Choroid plexus epithelial cell (primary cell): ENCODE measurements at places on chromosomes 3 and 15.

GRCh38 chr15:84736375-84736774 is 12.0 kb upstream of the ZNF592 start:
- DNase-seq, result no peak

DNA sequence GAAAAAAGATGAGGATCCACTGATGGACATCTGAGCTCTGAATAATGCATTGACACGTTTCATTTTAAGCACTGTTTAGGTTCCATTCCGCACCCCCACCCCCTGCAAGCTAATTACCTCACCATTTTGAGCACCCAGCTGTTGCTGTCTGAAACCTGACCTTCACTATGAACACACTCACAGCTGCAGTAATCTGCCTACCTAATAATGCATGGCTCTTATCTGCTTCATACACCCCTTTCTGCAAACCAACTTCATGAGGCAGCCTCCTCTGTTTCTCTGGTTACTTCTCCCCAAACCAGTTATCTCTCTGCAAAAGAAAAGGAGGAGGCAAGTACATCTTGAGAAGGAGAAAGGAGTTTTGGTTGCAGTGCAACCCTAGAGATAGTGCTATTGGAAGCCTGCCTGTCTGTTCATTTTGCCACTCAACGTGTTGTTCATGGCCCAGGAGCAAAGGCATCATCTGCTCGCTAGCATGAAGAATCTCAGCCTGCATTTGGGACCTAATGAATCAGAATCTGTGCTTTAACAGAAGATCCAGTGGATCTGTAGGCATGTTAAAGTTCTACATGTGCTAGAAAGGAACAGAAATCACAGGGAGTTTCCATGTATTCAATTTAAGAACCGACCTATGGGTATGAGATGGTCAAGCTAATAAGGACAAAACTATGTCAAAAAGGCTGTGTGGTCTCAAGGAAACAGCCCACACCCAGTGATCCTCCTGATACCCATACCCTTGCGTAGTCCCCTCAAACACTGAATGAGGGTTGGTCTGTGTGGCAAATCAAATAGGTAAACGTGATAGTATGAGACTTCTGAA is 87.2 kb downstream of the MB21D2 start:
- peak; percentile 51 for DNase-seq

GRCh38 chr3:149095487-149095886 is 9.2 kb upstream of the HLTF start:
- no peak for DNase-seq

- no peak for DNase-seq
These were observed 7.3 kb downstream of the VGLL4 start for GRCh38 chr3:11636394-11636770.

- peak; percentile 79 for DNase-seq
These were observed 39.2 kb upstream of the POLR2M start for GRCh38 chr15:57667171-57667849.

DNA sequence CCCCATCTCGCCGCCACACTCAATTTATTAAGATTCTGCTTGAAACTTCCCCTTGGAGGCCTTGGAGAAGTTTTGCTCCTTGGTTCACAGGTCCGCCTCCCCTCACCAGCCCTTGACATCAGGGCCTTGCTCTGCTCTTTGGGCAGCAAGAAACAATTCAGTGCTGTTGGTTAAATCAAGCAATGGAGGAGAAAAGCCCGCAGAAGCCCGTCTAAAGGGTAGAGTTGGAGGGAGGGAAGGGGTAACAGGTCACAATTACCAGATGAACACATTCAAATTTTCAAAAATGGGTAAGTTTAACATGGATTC is 429 bp downstream of the PARP9 start:
- DNase-seq, result no peak

DNA sequence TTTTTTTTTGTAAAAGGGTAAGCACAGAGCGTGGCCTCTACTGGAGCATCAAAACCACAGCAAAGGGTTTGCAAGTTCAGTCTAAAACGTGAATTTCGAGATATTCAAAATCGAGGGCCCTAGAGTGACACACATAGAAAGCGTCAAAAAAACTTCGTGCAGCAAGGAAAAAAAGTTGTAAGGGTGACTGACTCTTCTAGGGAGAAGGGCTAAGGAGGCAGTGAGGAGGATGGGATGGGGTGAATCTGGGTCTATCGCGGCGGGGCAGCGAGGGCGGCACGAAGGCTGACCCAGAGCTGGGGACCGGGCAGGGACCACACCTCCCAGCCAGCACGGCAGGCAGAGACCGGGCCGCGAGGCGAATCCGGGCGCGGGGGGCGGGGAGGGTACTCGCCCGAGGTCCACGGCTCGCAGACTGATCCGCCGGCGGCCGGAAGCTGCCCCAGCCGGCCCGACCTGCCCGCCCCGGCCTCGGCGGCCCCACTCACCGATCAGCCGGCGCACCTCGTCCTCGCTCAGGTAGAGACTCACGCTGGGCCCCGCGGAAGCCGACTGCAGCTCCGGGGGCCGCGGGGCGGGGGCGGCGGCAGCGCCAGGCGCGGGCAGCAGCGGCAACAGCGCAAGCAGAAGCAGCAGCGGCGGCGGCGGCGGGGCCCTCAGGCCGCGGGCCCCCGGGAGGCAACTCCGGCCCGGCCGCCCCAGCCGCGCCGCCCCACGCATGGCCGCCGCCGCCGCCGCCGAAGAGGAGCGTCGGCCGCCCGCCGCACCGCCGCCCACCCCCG is 533 bp downstream of the RYK start:
- peak; percentile 21 for DNase-seq

- peak; percentile 55 for DNase-seq
These were observed 52.8 kb downstream of the PLXNA1 start for GRCh38 chr3:127035677-127036076.

DNA sequence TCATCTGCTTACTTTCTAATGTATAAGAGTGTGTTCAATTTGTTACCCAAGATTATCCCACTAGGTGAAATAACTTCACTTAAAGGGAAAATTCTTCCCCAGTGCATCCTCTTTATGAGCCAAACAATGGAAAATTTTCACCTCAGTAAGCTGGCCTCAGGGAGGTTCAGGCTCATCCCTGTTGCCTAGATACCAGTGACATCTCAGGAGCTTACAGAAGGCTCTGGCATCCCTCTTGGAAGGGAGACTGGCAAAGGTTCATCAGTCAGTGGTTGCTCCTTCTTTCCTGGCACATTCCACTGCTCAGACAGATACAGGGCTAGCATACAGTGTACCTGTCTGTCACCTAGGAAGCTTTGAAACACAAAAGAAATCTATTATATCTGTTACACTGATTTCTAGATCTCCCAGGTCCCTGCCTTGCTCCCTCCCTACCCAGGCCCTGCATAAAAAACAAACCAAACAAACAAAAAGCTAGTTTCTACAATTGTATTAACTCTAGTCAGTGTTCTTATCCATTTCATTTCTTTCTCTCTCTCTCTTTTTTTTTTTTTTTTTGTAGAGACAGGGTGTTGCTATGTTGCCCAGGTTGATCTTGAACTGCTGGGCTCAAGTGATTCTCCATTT is 1.7 kb downstream of the IP6K2 start:
- DNase-seq, result peak; percentile 72

- no peak for DNase-seq
These were observed 128.4 kb upstream of the SMAD3 start for GRCh38 chr15:66936861-66937582.

DNA sequence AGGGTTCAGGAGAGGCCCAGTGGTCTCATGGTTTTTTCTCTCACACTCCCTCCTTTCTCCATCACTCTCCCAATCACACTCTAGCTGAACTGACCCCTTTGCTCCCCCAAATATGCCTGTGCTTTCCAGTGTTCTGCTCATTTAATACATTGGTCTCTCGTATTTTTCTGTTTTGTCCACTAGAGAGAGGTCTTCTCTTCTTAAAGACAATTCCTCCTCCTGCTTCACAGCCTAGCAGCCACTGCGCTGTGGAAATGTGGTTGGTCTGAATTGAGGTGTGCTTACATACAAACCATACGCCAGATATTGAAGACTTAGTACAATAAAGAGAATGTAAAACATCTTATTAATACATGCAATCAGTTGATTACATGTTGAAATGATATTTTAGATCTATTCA is 60.6 kb upstream of the XCR1 start:
- peak; percentile 85 for DNase-seq

- no peak for DNase-seq
These were observed 127.4 kb downstream of the WDR76 start for GRCh38 chr15:43954181-43954621.

DNA sequence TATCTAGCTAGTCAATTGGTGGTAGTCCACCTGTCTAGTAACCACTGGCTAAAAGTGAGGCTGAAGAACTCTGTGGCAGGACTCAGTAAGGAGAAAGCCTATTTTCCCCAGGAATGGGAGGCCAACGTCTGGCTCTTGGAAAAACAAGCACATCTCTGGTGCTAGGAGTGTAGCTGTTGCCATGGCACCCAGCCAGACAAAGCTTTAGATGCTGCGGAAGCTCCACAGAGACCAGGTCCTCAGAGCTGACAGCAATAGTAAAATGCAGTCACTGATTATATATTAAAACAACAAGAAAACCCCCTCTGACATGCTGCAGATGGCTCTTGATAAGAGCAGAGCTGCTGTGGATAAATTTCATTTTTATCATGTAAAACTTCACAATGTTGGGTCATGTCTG is 124.9 kb upstream of the STRIT1 start:
- peak; percentile 3 for DNase-seq

- DNase-seq, result peak; percentile 84
These were observed 317.5 kb downstream of the GBE1 start for GRCh38 chr3:81443958-81444357.

DNA sequence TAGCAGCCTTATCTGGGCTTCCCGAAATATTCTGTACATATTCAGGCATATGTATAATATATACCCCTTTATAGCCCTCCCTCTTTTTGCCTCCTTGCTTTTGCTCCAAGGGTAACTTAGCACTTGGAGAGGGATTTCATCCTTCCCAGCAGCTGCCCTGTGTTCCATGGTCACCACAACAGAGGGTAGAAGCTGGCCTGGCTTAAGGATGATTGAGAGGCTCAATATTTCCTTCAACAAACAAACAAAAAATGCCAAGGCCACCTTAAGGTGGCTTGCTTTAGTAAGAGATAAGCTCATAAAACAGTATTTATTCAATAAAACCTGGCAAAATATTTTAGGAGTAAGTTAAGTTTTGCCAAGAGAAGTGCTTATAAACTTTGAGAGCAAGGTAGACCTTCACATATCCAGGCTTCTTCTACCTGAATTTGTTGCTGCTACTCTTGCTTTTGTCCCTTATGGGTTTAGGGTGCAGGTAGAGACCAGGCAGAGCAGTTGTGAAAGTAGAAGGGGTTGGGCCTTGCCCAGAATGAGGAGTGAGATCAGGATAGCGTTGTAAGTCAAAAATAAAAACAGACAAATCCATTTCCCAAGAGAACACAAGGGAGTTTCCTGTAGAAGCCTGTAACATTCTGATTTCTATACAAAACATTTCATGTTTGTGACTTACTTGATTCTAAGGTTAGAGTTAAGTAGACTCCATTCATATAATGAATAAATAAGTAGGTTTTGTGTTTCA is 52.7 kb upstream of the ATOSA start:
- no peak for DNase-seq

GRCh38 chr3:197001972-197002700 is 27.5 kb downstream of the MELTF start:
- peak; percentile 24 for DNase-seq

- DNase-seq, result no peak
These were observed 58.2 kb downstream of the CYFIP1 start for GRCh38 chr15:22922003-22922402.

DNA sequence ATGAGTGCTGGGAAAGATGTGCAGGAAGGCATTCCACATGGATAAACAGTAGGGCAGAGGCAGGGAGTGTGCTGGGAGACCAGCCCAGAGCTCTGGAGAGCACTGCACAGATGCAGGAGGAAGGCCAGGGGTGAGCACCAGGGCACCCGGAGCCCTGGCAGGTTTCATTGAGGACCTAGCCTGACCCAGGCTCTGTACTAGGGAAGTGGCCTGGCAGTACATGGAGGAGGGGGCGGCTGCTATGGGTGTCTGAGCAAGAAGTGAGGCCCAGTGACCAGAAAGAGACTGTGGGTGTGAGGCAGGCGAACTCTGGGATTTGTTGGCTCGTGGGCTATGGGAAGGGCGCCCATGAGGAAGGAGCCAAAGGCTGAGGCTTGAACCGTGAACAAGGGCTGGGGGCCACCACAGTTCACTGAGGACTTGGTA is 139.1 kb downstream of the DNAJB8 start:
- no peak for DNase-seq

- no peak for DNase-seq
These were observed 30.7 kb upstream of the SIAH2 start for GRCh38 chr3:150793641-150794040.

DNA sequence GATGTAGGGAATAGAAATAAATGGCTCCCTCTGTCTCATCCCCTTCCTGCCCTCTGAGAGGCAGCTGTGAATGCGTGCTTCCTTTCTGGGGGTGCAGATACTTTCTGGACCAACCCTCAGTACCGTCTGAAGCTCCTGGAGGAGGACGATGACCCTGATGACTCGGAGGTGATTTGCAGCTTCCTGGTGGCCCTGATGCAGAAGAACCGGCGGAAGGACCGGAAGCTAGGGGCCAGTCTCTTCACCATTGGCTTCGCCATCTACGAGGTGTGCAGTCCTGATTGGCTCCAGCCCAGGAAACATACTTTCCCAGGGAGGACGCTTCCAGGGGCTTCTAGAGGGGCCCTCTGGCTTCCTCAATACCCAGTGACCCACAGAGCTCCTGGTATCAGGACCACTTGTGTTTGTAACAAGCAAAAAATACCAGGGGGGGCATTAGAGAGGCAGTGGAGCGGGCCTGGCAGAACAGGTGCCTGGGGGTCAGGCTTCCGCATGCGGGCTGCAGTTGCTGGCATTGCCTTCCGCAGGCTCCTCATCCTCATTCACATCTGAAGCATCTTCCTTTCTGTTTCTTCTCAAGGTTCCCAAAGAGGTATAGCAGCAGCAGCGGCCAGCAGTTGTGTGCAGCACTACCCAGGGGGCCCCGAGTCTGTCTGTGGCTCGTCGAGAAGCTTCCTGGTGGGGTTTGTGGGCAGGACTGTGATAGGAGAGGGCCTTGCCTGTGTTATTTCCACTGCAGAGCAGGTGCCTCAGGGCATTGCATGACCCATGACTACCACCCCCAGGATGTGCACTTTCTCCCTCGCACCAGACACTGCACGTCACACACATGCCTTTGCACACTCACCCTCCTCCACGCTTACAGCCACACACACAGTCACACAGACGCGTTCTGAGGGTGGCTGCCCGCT is 42.5 kb downstream of the CAPN3 start:
- no peak for DNase-seq

- DNase-seq, result no peak
These were observed 267.3 kb downstream of the UACA start for GRCh38 chr15:70495991-70496599.

GRCh38 chr3:4655145-4656045 is 162.2 kb downstream of the ITPR1 start:
- no peak for DNase-seq

GRCh38 chr3:136351351-136351750 is 101.2 kb downstream of the PCCB start:
- DNase-seq, result no peak

GRCh38 chr15:41511331-41511898 is 2.2 kb downstream of the LTK start:
- DNase-seq, result no peak

DNA sequence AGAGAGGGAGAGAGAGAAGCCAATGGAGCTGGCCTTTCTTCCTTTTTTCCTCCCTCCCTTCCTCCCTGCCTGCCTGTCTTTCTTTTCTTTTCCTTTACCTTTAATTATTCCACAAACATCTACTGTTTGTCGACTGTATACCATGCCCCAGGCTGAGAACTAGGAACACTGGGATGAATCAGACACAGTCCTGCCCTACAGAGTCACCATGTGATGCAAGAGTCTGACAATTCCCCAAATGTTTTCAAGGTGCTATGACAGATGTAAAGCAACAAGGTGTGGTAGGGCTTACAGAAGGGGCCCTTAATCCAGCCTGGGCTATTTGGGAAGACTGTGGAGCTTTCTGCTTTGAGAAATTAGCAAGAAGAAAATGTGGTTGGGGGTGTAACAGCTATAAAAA is 4.0 kb upstream of the SPSB4 start:
- DNase-seq, result no peak
